ENCODE measurements at places on chromosomes 4 and X.

GRCh38 chrX:18755651-18756050, 48.2 kb downstream of the PPEF1 start:
- DNase-seq: no peak

DNA sequence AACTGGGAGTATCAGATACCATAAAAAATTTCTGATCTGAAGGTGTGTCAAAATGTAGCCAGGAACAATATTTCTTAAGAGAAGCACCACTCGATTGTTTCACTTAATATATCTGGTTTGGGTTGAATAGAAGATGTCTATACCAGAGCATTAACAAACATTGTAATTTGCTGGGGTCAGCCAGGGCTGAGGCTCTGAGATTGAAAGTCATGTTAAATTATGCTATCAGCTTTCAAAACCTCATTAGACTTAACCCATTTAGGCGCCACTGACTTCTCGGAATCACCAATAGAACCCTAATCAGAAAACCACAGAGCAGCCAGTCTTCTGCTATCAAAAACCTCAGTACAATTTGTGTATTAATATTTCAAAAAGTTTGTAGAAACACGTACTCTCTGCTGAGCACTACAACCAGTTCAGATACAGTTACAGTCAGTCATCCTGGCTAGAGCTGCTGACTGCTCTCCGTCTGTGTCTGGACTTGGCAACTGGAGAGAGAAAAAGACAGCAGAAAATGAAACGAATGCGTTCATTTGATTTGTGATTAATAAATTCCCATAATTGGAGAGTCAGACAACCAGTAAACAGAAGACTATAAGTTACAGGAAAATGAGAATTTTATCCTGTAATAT, 848.6 kb upstream of the PABPC4L start:
- DNase-seq: no peak

DNA sequence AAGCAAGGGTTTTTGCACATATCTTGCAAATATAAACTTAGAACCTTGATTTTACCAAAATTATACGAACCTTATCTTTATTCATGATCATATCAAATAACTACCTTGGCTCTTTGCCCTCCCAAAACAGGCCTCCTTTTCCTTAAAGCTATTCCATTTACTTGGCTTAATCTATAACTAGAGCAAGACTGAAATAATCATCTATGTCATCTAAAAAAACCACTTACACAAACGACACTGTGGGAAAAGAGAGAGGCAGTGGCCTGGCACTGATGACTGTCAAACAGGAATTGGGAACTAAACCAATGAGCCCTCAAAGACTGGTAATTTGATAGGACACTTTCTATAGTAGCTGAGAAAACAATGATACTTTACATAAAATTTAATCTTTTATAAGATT, 11.7 kb upstream of the PTPN13 start:
- DNase-seq: no peak

DNA sequence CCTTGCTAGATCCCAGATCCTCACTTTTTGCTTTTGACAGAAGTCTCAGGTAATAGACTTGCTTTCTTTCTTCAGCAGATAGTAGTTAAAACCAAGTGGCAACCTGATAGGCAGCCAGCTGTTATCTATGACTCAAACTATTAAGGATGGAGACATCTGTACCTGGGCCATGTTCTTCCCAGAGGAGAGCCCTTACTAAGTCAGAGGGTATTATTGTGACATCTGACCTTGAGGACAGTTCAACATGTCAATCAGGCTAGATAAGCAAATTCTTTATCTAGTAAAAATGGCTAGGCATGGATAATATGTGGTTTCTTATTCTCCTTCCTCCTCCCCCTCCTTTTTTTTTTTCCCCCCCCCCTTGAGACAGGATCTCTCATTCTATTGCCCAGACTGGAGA, 39.2 kb downstream of the TRIM2 start:
- DNase-seq: no peak

DNA sequence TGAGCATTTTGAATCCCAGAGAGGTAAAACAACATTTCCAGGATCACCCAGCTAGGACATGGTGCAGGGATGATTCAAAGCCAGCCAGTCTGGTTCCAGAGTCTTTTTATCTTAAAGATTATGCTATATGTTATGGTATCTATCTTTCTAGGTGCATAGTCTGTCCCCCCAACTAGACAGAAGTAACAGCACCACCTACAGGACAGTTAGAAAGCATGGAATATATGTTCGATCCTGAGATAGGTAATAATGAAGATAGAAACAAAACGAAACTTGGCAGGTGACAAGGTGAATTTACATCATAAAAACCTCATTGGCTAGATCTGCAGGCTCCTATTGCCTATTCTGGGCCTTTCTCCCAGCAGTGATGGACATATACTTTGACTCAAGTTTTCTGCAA, 723.2 kb downstream of the SMARCA1 start:
- no peak for DNase-seq

DNA sequence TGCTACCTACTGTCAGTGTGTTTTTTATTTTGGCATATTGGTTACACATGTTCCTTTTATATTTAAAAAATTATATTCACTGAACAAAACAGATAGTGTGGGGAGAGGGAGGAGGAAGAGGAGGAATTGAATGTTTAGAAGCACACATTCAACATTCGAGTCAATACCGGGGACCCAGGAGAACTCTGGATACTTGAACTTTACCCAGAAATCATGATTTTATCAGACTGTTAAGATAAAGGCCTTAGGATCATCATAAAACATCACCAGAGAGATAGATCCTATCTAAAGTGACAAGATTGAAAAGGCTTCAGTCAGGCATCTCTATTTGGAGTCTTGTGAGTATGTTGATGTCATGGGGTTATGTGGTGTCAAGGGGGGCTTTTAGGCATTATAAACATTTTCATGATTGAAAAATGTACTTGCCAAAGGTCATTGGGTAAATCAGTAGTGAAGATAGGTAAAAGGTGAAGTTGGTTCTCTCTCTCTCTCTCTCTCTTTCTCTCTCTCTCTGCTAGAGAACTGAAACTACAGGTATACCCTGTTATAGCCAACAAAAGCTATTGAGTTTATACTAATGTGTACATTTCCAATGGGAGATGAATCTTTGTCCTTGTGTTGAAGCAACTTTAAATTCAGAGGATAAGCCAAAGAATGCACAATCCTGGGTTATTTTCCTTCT, 16.9 kb upstream of the RGN start:
- no peak for DNase-seq

DNA sequence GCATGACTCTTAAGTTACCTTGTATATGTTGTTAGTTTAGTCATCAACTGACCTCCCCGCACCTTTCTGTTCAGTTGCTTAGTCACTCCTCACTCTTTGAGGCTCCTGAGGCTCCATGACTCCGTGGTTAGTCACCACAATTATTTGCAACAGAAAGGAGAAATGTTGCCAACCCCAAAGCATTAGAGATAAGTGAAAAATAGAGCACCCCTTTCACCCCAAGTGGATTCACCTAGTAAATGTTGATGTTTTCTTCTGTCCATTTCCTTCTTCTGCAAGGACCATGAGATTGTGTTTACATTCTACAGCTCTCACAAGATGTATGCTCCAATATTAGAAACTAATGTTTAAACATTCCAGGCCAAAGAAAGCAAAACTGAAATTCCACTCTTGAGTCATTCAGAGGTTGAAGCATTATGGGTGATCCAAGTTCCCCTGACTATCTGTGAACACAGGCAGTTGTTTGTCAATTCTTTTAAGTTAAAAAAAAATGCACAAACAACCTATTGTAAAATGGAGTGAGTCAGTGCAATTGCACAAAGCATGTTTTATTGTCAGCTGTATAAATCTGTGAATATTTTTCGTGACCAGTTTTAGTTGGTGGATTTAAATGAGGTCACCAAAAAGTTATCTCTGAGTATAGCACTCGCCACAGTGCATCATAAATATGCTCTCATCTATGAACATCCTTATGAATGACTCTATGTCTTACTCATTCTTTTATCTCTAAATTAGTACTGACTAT, 552.4 kb upstream of the MAGEB2 start:
- DNase-seq: no peak

DNA sequence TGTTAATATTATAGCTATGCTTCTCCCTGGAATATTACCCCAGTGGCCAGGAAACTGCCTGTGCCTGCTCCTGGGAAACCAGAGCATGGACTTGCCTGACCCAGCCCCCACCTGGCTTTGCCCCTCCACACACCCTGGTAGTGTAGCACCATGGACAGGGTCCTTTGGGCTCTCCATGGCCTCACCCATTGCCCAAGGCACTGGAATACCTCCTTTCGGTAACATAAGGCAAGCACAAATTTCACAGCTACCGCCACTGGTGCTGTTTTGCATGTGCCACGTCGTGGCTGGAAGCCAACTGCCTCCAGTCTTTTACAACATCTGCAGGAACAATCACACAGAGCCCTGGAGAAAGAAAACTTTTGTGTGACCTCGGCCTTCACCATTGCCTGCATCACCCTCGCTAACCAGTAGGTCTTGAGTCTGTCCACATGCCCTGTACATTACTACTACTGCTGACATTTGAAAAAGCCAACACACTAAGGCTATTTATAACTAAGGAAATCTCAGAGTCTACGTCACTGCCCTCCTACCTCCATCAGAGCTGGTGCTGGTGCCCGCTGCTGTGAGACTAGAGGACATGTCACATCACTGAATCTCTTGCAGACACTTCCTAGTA, 47.7 kb downstream of the HPGD start:
- DNase-seq: no peak

DNA sequence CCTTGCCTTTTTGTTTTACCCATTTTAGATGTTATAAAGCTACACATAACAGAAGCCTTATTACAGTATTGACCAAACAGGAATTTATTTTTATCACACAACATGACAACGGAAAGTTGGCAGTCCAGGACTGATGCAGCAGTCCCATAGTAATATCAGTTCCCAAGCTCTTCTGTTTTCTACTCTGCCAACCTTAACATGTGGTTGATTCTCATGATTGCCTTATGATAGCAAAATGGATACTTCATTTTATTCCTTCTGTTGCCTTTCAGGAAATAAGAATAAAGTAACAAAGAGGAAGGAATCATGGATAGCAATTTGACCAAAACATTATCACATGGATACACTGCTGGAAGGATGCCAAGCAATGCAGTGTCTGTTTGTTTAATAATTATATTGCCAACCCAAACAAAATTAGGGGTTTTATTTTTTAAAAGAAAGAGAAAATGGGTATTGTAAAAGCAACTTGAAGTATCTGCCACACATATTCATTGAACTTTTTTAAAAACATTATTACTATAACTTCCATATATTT, 275.7 kb downstream of the STPG2 start:
- no peak for DNase-seq

DNA sequence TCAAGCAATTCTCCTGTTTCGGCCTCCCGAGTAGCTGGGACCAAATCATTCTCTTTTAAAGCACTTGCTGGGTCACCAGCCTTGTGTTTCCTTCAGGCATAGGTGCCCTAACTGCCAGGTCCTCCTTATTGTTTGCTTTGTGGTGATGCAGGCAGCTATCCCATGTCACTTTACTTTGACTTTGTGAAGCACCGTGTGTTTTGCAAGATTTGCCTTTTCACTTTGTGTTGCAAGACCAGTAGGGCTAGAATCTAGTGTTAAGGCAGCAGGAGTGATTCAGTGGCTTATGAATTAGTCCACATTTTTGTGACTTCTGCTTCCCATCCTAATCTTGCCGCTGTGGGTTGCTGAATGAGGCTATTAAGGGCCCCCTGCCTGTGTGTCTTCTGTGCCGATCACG, 20.2 kb downstream of the SYAP1 start:
- no peak for DNase-seq

- no peak for DNase-seq
Observed at GRCh38 chrX:57172544-57172943, 35.3 kb upstream of the SPIN2A start.

DNA sequence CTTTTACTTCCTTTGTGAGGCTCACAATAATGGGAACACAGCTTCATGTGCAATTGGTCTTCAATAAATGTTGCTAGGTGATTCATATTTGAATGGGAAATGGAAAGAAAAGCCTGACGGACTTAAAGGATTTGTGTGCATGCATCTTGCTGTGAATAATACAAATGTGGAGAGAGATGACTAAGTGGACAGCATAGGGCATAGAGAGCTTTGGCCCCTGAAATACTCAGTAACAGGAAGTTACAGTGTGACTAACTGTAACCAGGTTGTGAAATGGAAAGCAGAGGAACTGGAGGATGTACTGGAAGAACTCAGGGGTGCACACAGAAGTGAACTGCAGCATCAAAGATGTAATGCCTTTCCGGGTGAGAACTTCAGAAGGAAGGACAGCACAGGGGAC, 206.7 kb downstream of the MGST2 start:
- DNase-seq: no peak

DNA sequence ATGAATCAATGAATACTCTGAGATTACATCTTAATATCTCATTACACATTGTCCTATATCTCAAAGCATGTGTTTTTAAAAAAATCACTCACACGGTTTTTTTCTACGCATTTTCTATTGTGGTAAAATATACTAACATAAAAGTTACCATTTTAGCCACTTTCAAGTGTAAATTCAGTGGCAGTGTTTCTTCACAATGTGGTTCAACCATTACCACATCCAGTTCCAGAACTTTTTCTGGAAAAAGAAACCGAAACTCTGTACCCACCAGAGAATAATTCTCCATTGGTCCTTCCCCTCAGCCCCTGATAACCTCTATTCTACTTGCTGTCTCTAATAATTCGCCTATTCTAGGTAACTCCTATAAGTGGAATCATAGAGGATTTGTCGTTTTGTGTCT, 35.3 kb upstream of the ACSL1 start:
- DNase-seq: no peak

DNA sequence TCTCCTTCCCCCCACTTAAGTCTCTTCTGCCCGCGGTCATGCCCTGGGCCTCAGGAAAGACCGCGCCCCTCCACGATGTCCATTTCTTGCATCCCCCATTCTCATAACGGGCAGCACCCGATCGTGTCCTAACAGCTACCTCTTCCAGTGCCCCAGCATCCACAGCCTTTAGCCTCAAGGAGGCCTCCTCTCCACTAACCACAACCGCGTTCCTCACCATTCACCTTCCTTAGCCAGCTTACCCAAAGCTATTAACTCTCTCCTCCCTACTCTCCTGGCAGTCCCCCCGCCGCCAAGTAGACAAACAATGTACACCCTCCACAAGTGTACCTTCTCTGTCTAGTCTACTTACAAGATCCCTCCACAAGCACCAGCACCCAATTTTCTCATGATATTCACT, 58.6 kb upstream of the PAGE5 start:
- DNase-seq: no peak

GRCh38 chrX:74251006-74251930, 52.7 kb upstream of the ZCCHC13 start:
- no peak for DNase-seq

DNA sequence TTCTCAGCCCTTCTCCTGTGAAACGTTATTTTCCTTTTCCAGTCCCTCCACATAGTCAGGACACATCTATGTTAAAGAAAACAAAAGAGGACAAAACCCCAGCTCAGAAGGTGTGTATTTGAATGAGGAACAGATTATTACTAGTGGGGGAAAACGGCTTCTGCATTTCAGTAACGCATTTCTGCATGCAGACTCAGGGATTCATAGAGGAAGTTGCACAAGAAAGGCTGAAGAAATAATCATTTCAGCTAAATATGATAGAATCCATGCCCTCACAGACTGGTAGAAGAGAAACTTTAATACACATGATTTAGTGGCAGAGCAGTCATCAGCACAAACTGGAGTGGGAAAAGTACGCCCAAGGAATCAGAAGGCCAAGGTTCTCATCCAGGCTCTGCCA, 270.8 kb upstream of the FGF13 start:
- no peak for DNase-seq

Measured in esophagus squamous epithelium (tissue), 5 donors.